ENCODE measurements at places on chromosomes 5 and 9.

DNA sequence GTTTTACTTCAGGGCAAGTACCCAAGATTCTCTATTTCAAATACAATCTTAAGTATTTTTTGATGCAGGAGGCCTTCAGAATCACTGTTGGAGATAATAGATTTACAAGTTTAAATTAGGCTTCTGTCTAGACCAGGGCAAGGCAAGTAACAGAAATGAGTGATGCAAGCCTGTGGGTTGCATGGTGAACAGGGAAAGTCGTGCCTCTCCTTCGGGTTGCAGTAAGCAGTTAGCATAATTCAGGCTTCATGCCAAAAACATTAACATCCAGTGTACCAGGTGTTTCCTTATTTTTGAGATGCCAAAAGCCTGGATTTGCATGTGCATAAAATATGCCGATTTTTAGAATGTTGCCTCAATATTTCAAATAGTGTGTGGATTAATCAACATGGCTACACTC, 369.0 kb downstream of the CAAP1 start:
- no peak for DNase-seq

- DNase-seq: no peak
Observed at GRCh38 chr5:83283761-83284160, 187.8 kb upstream of the VCAN start.

DNA sequence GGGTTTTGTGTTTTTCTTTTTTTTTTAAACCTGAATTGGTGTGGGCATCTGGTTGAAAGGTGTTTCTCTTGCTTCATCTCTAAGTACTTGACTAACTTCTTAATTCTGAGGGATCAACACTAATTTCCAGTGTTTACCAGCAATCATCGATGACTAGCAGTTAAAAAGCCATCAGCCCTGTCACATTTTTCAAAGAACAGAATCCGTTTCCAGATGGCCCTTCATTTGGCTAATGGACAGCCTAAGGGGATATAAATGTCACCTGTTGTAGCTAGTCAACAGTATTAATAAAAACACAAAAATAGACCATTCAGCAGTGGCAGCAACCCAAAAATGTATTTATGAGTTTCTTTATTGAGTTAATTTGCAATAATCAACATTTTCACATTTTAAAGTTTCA, 1076.5 kb downstream of the MAT2B start:
- no peak for DNase-seq

- no peak for DNase-seq
Observed at GRCh38 chr5:36177715-36178523, 26.0 kb downstream of the SKP2 start.

DNA sequence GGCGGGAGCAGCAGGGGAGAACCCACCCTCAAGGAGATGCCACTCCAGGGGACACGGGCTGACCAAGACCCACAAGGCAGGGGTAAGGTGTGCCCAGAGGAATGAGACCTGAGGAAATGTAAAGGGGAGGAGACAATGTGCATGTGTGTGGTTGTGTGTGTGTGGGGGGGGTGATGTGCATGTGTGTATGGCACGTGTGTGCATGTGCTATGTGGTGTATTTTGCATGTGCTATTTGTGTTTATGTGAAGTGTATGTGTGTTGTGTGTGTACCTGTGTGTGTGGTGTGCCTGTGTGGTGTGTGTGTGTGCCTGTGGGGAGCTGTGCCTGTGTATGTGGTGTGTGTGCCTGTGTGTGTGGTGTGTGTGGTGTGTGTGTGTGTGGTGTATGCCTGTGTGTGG, 33.5 kb upstream of the FCN2 start:
- no peak for DNase-seq

DNA sequence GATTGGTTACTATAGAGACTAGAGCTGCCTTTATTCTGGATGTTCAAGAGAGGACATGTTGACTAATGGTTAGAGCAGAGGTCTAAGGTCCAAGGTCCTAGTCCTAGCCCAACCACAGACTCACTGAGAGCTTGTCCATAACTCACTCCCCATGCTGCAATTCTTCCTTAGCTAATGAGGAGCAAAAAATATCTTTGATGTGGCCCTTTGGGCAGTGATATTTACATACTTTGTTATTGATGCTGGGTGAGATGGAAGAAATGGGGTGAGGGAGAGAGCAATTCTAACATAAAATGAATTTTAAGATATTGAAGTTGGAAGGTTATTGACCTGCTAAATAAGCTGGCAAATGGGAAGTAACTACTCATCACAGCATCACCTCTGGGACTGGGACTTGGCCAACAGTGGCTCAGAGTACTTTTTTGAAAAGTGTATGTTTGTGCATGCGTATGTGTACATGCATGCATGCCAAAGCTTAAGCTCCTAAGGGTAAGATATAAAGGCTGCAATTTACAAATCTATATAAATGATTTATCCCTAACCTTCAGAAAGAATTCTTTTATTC, 58.0 kb upstream of the ANKRD55 start:
- DNase-seq: no peak

DNA sequence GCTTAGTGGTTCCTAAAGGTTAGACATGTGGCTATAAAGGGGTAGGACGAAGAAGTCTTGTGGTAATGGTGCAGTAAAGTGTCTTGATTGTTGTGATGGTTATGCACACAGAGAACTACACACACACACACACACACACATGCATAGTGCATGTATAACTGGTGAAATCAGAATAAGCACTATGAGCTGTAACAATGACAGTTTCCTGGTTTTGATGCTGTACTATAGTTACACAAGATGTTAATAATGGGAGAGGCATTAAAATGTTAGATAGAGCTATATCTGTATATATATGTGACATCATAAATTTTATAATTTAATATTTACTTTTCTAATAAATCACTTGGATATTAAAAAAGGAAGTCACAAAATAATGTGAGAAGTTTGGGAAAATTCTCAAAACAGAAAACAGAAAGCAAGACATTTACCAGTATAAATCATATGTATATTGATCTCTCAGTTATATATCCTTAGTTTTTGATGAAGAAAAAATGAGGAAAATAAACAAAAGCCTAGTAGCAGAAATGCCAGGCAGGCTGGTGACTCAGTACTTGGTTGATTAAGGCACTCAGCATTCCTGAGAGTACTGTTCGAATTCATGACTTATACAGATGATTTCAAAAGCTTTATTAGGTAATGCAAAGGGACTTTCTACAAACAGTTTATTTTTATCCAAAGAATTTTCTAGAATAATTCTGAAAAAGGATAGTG, 350.5 kb upstream of the DAB2 start:
- no peak for DNase-seq

GRCh38 chr5:102211165-102211564, 84.9 kb downstream of the SLCO4C1 start:
- no peak for DNase-seq

DNA sequence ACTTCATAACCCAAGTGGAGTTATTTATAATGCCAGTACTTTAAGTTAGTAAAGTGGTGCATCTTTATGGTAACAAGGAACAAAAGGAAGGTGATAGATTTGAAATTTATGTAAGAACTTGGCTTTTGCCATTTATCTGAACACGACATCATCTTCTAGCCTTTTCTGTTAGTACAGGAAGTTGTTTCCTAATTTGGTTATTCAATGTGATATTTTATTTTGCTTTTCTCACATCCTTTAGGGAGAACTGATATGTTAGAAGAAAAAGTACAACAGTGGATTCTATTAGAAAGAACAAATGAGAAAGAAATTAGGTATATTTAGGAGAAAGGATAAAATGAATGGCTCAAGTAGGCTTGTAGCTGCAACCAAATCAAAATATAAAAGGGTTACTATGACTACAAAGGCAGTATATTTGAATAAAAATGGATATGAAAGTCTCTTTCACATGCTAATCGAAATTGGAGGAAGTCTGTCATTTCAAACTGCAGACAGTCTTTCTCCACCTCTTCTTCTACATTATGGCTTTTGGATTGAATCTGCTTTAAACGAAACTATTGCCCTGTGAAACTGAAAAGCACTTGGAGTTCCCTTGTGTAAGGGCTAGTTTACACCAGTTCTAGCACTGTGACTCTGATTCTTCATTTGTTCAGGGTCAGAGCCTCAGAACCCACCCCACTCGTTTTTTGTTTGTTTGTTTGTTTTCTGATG, 18.5 kb upstream of the SLC24A2 start:
- DNase-seq: no peak

- DNase-seq: no peak
Observed at GRCh38 chr5:41835645-41836044, 34.6 kb downstream of the OXCT1 start.

- no peak for DNase-seq
Observed at GRCh38 chr9:95750725-95751519, 124.6 kb upstream of the ERCC6L2 start.

DNA sequence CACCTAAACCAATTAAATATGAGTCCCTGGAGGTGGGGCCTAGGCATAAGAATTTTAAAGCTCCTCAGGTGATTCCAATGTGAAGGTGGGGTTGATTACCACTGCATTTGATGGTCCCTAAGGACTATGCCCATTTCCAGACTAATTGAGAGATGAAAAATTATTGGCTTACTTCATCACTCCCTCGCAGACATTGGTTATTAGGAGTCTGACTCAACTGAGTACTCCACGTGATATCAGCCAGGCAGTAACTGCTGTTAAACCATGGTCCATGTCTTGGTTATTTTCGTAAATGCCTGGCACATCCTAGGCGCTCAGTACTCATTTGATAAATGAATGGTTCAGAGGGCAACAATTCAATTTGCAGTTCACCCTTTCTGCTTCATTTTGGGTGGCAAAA, 54.5 kb downstream of the PUM3 start:
- no peak for DNase-seq

GRCh38 chr5:76326577-76327302, 76.3 kb upstream of the IQGAP2 start:
- DNase-seq: no peak

- no peak for DNase-seq
Observed at GRCh38 chr5:102799017-102799416, 43.9 kb downstream of the PAM start.

- no peak for DNase-seq
Observed at GRCh38 chr9:97324954-97325353, 17.5 kb downstream of the CCDC180 start.

GRCh38 chr5:170805666-170806065, 22.1 kb downstream of the GABRP start:
- DNase-seq: no peak

- no peak for DNase-seq
Observed at GRCh38 chr5:105581988-105582690, 2019.5 kb upstream of the NUDT12 start.

DNA sequence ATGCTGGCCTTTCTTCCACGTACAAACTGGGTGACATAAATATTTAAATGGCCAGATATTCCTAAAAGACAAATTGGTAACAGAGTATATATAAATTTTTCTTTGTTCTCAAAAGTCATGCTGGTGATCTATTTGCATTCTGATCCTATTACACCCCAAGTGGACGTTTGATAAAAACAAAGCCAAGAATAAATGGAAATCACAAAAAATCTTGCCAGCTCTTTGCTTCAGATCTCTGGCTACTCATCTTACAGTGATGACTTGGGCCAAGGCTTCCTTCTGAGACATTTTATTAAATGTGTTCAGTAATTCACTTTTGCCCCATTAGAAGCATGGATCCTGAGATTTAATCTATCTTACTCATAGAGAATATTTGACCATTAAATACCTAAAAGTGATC, 444.3 kb upstream of the PIK3R1 start:
- no peak for DNase-seq

DNA sequence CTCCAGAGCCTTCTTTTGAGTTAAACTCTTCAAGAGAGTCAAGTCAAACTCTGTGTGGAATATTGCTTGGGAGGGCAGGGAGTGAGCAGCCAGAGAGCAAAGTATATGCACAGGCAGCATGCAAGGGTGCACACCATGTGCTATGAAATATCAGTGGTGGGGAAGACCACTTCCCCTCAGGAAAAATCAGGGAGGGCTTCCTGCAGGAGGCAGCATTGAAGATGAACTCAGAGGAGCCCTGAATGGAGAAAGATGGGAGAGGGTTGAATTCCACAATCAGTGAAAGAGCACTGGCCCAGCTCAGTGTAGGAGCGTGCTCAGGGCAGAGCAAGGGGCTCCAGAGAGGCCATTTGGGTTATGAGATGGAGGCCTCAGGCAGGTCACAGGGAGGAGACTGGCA, 41.9 kb downstream of the CCDC180 start:
- no peak for DNase-seq

GRCh38 chr5:169943026-169943425, 37.3 kb downstream of the INSYN2B start:
- DNase-seq: no peak

GRCh38 chr9:124680714-124681390, 90.3 kb downstream of the NR6A1 start:
- no peak for DNase-seq

DNA sequence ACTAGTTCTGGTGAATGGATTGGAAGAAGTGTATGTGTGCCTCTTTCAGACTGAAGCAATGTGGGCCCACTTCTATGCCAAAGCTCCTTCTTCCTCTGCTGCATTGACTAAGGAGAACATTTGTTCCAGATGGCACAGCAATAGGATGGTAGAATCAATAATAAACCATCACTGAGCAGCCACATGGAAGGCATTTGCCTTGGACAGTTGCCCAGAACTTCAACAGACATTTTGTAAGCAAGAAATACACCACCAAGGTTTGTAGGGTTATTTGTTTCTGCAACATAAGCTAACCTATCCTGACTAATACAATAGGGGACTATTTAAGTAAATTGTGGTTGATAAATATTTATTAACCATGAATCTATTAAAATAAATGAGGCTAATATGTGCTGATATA, 37.7 kb upstream of the CSNK1G3 start:
- DNase-seq: no peak

GRCh38 chr9:86454701-86455615, 100.7 kb upstream of the TUT7 start:
- no peak for DNase-seq

DNA sequence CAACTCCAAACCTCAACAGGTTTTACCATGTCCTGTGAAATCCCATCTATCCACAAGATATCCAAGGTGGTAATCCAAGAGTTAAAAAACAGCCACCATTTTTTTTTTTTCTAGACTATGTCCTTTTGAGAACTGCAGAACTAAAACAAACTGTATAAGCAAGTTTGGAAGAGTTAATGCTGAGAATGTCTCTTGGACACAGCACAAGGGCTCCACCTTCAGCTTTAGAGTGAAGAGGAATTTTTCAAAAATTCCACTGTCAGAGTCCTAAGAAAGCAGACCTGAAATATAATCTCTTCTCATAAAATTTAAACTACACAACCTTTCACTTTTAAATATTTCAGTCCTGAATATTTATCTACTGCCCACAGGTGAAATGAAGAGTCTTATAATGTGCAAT, 167.8 kb upstream of the CCNG1 start:
- DNase-seq: no peak

Data from stimulated activated CD4-positive, alpha-beta T cell treated with anti-CD3 and anti-CD28 coated beads, Interleukin-12 subunit alpha, Interleukin-12 subunit beta, amount 100 ng/mL, for 4 hours (primary cell).